ENCODE measurements at places on chromosomes 7 and 10.

- DNase-seq: no peak
These were observed 2.3 kb upstream of the CYTH3 start for GRCh38 chr7:6274743-6275142.

DNA sequence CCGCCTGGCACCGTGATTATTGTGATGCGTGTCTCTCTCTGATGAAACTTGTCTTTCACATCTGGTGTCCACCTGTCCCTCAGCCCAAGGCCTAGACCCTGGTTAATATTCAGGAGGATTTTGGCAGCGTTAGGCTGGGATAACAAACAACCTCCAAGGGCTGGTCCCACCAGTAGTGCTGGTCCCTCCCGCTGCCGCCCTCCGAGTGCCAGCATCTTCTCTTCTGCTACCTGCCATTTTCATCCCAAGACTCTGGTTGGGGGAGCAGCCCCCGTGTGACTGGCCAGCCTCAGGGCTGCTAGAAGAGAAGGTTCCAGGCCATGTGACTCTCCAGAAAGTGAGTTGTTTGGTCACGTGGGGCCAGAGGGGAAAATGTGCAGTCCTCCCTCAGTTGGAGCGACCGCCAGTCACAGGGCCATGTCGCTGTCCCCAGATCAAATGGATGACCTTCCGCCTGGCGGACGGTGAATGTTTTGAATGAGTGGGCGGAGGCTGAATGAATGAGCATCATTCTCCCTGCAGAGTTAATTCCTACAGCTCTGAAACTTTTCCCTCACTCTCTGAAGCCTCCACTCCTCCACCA is 479.9 kb upstream of the FOXK1 start:
- no peak for DNase-seq

- DNase-seq: no peak
These were observed 15.1 kb upstream of the ZNF273 start for GRCh38 chr7:64887756-64888508.

GRCh38 chr7:19392246-19392645 is 247.0 kb upstream of the FERD3L start:
- DNase-seq: peak; percentile 77

- no peak for DNase-seq
These were observed 74.0 kb upstream of the SEC61G start for GRCh38 chr7:54833001-54833467.

- DNase-seq: no peak
These were observed 105.9 kb downstream of the AASS start for GRCh38 chr7:122038134-122038533.

DNA sequence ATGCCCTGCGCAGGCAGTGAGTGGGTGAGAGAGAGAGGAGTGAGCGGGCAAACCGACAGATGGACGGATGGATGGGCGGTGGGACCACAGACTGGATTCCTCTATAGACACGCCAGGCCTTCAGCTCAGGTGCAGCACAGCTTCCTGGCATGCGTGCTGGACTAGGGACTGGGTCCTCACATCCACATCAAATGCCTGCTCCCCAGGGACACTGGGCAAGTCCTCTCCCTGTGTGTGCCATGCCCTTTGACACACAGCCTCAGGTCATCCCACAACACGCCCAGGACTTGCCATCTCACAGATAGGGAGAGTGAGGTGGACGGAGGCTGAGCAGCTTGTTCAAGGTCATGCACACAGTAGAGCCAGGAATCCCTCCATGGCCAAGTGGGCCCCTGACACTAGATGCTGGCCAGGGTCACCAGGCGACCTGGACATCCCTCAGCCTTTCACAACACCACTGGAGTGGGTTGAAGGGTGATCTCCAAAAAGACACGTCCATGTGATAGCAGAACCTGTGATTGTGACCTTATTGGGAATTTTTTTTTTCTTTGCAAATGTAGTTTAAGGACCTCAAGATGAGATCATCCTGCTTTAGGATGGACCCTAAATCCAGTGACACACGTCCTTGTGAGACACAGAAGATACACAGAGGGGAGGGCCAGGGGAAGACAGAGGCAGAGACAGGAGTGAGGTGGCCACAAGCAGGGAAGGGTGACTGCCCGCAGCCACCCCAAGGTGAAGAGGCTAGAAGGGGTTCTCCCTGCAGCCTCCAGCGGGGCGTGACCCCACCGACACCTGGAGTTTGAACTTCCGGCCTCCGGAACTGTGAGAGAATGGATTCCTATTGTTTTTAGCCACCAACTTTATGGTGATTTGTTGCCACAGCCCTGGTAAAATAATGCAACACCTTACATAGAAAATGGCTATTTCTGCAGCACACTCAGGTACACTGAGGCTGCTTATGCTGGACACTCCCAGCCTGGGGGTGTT is 155.0 kb upstream of the CHST15 start:
- DNase-seq: no peak

Data from cardiac fibroblast (primary cell).